ENCODE measurements at places on chromosomes 5 and 9. TPM values are rescaled to one million over a fixed set of nuclear protein-coding genes. Genes with fewer than 3 reads are reported as not detected.

PCDHGC4 gene
- total RNA-seq, result 0.49 TPM

ARL14EPL gene
- not detected for total RNA-seq

KLHL3 gene
- total RNA-seq, result 19.3 TPM

EGFLAM gene
- total RNA-seq, result 0.49 TPM
